ENCODE measurements at places on chromosomes 12 and 14.

- H3K27me3 ChIP-seq: no peaks in the 10 kb centered on the region
- no peak overlapping the region for H3K27ac ChIP-seq
- H3K4me3 ChIP-seq: no peak overlapping the region
- no peak for DNase-seq
- H3K36me3 ChIP-seq: no peaks in the 10 kb centered on the region
Measured at GRCh38 chr12:114529966-114530365, 124.0 kb upstream of the TBX5 start.

GRCh38 chr12:5438671-5439200 is 6.8 kb downstream of the NTF3 start:
- DNase-seq: no peak
- no peak overlapping the region for H3K4me3 ChIP-seq
- H3K27me3 ChIP-seq: no peaks in the 10 kb centered on the region
- no peaks in the 10 kb centered on the region for H3K4me1 ChIP-seq
- peak overlapping the region; percentile 23 for H3K27ac ChIP-seq
- no peaks in the 10 kb centered on the region for H3K36me3 ChIP-seq

- no peaks in the 10 kb centered on the region for H3K27me3 ChIP-seq
- peak overlapping the region; percentile 39 for H3K27ac ChIP-seq
- no peak overlapping the region for H3K4me3 ChIP-seq
Measured at GRCh38 chr12:726281-727140, 25.9 kb upstream of the WNK1 start.

- no peak overlapping the region for H3K27ac ChIP-seq
- peaks cover 80% of the 10 kb centered on the region for H3K27me3 ChIP-seq
- no peak for DNase-seq
- no peaks in the 10 kb centered on the region for H3K36me3 ChIP-seq
- H3K4me3 ChIP-seq: no peak overlapping the region
Measured at GRCh38 chr14:99734406-99735051, 50.4 kb downstream of the CYP46A1 start.

GRCh38 chr12:3725388-3726115 is 27.4 kb downstream of the CRACR2A start:
- peak overlapping the region; percentile 3 for H3K27ac ChIP-seq
- no peaks in the 10 kb centered on the region for H3K4me1 ChIP-seq
- H3K27me3 ChIP-seq: no peaks in the 10 kb centered on the region

DNA sequence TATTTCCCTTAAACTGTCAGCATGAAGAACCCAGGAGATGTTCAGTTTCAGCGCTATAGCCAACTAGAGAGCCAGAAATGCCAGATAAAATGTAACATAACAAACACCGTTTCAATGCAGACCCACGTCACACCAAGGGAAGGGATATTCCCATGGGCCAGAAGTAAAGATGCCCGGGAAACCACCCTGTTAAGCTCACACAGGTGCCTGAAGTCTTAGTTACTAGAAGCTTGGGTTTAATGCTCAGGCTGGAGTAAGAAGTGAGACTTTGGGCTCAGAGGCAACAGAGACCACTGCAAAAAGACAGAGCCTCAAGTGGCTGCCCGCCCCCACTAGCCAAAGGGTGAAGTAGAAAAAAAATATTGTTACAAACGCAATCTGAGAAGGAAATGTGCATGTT is 52.3 kb downstream of the SYNE3 start:
- H3K27ac ChIP-seq: no peak overlapping the region
- H3K4me1 ChIP-seq: peaks cover 26% of the 10 kb centered on the region
- no peak for DNase-seq
- no peak overlapping the region for H3K4me3 ChIP-seq
- peaks cover 56% of the 10 kb centered on the region for H3K36me3 ChIP-seq

- no peaks in the 10 kb centered on the region for H3K27me3 ChIP-seq
- no peaks in the 10 kb centered on the region for H3K4me1 ChIP-seq
- H3K4me3 ChIP-seq: no peak overlapping the region
Measured at GRCh38 chr14:95452893-95453712, 63.3 kb downstream of the SYNE3 start.

DNA sequence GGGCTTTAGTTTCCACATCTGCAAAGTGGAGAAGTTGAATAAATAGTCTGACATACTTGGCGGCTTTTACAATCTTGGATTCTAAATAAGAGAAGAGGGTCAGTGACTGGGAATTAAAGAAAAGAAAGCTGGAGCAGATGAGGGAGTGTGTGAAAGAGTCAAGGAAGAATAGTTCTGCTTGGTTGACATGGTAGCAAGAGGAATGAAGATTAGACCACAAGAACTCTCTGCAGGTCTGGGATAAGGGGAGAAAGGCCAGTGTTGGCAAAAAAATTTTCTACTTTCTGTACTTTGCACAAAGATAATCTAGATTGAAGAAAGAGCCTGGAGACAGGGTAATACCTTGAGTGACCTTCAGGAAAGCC is 5.9 kb downstream of the ITGB7 start:
- peaks cover 13% of the 10 kb centered on the region for H3K36me3 ChIP-seq
- peak overlapping the region; percentile 11 for H3K27ac ChIP-seq
- no peak overlapping the region for H3K4me3 ChIP-seq
- peaks cover 47% of the 10 kb centered on the region for H3K4me1 ChIP-seq

- H3K27me3 ChIP-seq: no peaks in the 10 kb centered on the region
- H3K27ac ChIP-seq: no peak overlapping the region
- no peak for DNase-seq
- H3K36me3 ChIP-seq: no peaks in the 10 kb centered on the region
- H3K4me3 ChIP-seq: no peak overlapping the region
Measured at GRCh38 chr12:2338991-2339431, 286.2 kb downstream of the CACNA1C start.

GRCh38 chr12:52679875-52680274 is 332 bp downstream of the KRT1 start:
- H3K27me3 ChIP-seq: peaks cover 34% of the 10 kb centered on the region
- H3K36me3 ChIP-seq: no peaks in the 10 kb centered on the region
- DNase-seq: no peak
- no peak overlapping the region for H3K27ac ChIP-seq

- no peak overlapping the region for H3K4me3 ChIP-seq
- no peak for DNase-seq
Measured at GRCh38 chr12:51254536-51254935, 15.7 kb downstream of the SMAGP start.

GRCh38 chr12:32298917-32299316 is 100.4 kb upstream of the FGD4 start:
- H3K4me1 ChIP-seq: no peaks in the 10 kb centered on the region
- DNase-seq: no peak
- H3K36me3 ChIP-seq: no peaks in the 10 kb centered on the region
- H3K27me3 ChIP-seq: no peaks in the 10 kb centered on the region

DNA sequence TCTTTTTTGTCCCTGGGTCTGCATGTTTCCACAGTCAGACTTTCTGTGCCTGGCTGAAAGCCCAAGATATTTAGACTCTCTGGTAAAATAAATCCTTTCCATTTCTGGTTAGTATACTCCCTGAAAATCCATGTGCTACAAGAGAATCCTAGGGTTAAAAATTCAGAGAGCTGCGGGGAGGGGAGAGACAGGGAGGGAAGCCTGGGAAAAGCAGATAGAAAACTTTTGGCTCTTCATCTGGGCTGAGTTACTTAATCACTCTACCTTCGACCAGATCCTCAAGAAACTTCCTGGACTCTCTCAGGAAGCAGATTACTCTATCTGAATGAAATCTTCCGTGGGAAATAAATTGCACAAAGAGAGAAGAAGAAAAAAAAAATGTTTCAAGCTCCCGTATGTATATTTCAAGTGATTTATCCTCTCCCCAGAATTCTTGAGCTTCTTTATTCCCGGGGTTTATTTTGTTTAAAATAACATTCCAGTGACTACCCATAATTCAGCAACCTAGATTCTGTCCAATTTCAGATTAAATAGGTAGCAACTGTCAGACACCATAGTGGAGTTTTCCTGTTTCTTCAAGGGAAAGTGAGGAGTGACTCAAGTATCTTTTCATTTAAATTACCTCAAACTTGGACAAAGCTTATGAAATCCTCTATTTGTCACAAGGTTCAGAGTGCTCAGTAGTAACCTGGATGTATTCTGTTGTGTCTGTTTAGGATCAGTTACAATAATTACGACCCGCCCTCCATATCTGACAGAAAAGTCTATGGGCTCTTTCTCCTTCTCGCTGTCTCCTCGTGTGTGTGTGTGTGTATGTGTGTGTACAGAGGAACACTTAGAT is 163.7 kb downstream of the MYRFL start:
- peak overlapping the region; percentile 80 for H3K27ac ChIP-seq
- no peak for DNase-seq
- no peaks in the 10 kb centered on the region for H3K27me3 ChIP-seq

- peaks cover 7% of the 10 kb centered on the region for H3K4me1 ChIP-seq
- DNase-seq: no peak
- H3K27me3 ChIP-seq: no peaks in the 10 kb centered on the region
- H3K4me3 ChIP-seq: no peak overlapping the region
Measured at GRCh38 chr14:53368066-53368465, 214.9 kb upstream of the DDHD1 start.

DNA sequence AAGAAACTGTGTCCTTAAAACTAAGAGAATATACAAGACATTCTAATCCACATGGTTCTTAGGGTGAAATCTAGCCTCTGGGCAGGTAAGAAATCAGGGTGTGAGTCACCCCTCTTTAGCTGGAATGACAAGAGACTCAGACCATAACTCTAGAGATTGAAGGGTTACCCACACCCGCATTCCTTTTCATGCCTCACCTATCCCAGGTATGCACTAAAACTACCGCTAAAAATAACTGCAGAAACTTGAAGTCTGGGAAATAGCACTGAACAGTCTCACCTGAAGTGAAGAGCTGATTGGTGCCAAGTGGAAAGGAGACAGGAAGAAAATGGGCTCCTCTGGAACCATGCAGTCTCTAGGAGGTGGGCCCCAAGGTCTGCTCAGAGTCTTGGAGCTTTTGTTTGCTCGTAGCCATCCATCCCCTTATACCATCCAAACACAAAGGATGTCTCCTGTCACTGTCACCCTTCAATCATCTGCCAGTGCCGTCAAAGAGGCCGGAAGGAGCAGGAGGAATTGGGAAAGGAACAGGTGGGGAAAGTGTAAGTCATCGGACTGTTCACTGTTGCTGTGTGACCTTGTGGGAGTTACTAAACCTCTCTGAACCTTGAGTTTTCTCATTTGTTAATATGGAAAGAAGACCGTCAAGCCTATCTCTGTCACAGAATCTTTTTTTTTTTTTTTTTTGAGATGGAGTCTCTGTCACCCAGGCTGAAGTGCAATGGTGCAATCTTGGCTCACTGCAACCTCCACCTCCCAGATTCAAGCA is 22.4 kb downstream of the DDX47 start:
- H3K4me3 ChIP-seq: no peak overlapping the region
- DNase-seq: no peak
- H3K27ac ChIP-seq: peak overlapping the region; percentile 67
- H3K4me1 ChIP-seq: peaks cover 8% of the 10 kb centered on the region

- H3K4me3 ChIP-seq: no peak overlapping the region
- no peaks in the 10 kb centered on the region for H3K4me1 ChIP-seq
- no peak for DNase-seq
- peaks cover 100% of the 10 kb centered on the region for H3K36me3 ChIP-seq
- no peaks in the 10 kb centered on the region for H3K27me3 ChIP-seq
Measured at GRCh38 chr12:118391424-118391823, 15.1 kb downstream of the SUDS3 start.

DNA sequence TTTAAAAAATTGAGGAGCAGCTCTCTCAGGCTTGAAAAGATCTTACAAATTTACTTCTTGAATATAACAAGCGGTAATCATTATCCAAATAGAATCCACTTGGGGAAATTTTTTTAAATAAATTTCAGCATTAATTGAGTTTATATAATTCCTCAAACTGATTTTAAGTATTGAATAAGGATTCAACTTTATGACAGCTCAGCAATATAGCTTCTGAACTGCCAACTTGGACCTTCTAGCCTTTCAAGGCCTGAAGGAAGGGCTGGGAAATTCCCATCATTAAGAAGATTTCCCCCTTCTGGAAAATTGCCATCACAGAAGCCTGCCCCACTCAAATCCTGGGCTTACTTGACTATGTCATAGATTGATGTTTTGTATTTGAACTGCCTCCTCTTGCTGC is 57.5 kb upstream of the GARIN2 start:
- H3K27me3 ChIP-seq: no peaks in the 10 kb centered on the region
- no peaks in the 10 kb centered on the region for H3K4me1 ChIP-seq
- DNase-seq: no peak
- H3K36me3 ChIP-seq: peaks cover 30% of the 10 kb centered on the region

DNA sequence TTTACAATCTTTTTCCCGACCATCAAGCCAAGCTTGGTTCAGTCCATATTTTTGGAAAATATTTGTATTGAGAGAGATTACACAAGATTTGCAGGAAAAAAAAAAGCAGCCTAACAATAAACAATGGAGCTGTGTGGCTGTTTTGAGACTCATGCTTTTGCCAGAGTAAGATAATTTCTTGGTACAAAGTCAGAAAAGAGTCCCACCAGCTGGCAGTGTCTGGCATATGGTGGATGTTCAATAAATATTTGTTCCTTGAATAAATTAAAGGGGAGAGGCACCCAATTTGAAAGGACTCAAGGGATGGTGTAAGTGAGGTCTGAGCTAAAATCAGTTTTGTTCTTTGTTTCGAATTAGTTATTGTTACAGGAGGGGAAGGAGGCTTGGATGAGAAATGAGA is 78.1 kb upstream of the RPH3A start:
- no peaks in the 10 kb centered on the region for H3K36me3 ChIP-seq
- no peak overlapping the region for H3K27ac ChIP-seq
- no peak for DNase-seq
- no peak overlapping the region for H3K4me3 ChIP-seq

DNA sequence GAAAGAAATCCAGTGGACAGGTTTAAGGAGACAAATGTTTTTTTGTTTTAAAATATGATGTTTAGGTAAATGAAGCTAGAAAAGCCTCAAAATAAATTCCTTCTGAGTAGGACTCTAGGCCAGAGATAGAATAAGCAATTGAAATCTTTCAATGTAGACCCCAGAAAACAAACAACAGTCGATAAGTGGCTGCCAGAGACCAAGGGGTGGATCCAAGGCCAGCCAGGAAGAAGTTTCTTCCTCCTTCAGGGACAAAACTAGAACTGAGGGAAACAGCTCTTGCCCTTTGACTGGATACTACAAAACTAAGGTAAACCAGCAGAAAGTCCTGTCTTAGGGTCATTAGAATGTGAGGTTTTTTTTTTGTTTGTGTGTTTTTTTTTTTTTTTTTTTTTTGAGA is 481.6 kb downstream of the RAD51B start:
- H3K4me3 ChIP-seq: no peak overlapping the region
- no peaks in the 10 kb centered on the region for H3K4me1 ChIP-seq
- no peaks in the 10 kb centered on the region for H3K27me3 ChIP-seq
- H3K27ac ChIP-seq: no peak overlapping the region
- no peak for DNase-seq
- no peaks in the 10 kb centered on the region for H3K36me3 ChIP-seq

GRCh38 chr14:75022655-75023054 is 19.9 kb downstream of the EIF2B2 start:
- no peak overlapping the region for H3K4me3 ChIP-seq
- no peaks in the 10 kb centered on the region for H3K27me3 ChIP-seq
- H3K36me3 ChIP-seq: peaks cover 9% of the 10 kb centered on the region
- peaks cover 24% of the 10 kb centered on the region for H3K4me1 ChIP-seq

DNA sequence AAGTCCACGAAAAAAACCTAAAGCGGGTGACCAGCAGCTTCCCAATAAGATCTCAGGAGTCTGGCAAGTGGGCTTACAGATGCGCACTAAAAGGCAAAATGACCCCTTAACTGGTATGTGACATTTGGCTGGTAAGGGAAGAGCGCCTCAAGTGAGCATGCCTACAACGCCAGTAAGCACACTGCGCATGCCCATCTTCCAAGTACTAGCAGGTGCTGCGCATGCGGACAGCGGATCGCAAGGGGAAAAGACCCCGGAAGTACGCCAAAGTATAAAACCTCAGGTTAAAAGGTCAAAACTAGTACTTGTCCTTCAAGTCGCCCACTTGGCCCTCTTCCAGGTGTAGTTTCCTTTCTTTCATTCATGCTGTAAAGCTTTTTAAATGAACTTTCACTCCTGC is 518.5 kb upstream of the MDGA2 start:
- DNase-seq: no peak
- H3K27ac ChIP-seq: no peak overlapping the region
- no peaks in the 10 kb centered on the region for H3K36me3 ChIP-seq
- H3K4me3 ChIP-seq: no peak overlapping the region
- H3K4me1 ChIP-seq: no peaks in the 10 kb centered on the region
- H3K27me3 ChIP-seq: no peaks in the 10 kb centered on the region
